ENCODE measurements at places on chromosomes 3 and 15.

DNA sequence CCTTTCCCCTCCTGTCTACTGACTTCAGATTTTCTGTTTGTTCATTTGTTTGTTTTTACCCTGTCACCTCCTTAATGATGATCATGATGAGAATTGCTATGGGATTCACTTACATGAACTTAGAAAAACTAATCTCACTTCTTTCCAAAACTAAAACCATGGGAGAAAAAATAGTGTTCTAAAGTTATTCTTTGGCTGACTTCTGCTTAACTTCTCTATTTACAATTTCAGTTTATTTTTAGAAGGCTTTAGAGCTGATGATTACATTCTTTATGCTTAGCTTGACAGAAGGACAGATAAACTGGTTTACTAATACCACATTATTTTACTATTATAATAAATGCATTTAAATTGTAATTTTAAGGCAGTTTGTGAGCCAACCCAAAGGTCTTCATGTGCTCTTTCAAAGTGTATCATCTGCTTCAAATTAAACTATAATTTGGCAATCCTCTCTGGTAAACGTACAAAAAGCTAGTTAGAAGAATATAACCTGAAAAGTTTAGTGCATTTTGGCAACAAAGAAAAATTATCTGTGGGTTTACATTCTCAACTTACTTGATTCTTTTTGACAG, 676.8 kb upstream of the UBE2E2 start:
- no peak for DNase-seq

DNA sequence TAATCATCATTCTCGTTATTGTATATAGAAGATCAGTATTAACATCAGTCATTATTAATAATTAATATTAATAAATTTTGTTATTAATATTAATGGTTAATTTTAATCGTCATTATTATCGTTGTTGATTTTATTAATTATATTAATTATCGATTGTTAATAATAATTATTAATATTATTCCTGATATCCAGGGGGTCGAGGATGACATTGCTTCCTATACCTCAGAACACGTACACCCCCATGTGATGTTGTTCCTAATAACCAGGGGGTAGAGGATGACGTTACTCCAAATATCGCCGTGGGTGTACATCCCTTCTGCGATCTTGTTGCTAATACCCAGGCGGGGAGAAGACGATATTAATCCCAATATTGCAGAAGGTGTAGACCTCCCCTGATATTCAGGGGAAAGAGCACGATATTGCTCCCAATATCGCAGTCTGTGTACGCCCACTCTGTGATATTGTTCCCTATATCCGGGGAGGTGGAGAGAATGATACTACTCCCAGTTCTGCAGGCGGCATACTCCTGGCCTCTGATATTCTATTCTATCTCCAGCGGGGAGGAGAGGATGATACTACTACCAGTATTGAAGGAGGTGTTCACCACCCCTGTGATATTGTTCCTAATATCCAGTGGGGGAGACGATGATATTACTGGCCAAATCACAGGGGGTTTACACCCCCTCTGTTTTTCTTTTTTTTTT, 22.3 kb upstream of the BMF start:
- peak; percentile 45 for DNase-seq

- DNase-seq = no peak
These were observed 76.1 kb downstream of the REC114 start for GRCh38 chr15:73518876-73519733.

- no peak for DNase-seq
These were observed 5.0 kb upstream of the PDIA5 start for GRCh38 chr3:123061856-123062255.

GRCh38 chr3:27089645-27090044, 279.5 kb downstream of the NEK10 start:
- no peak for DNase-seq

DNA sequence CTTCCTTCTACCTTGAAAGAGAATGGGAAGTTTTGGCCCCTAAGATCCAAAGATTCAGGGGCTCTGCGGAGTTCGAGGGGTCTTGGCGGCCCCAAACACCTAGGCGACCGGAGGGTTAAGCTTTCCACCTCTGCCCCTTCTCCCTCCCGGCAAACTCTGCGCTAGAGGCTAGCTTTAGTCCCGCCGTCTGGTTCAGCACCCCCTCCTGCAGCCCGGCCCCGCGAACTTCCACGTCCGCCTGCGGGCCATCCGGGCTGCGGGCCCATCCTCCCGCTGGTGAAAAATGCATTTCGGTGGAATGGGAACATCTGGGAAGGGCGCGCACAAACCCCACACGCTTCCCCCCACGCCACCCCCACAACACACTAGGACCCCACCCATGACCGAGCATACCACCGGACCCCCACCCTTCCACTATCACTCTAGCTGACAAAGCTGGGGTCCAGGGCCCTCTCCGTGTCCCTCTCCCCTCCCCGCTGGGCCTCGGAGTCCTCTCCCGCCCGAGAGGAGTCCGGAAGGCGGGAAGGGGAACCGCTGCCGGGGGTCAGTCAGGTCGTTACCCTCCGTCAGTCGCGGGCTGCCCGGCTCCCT, 1.0 kb downstream of the SHOX2 start:
- DNase-seq = no peak

DNA sequence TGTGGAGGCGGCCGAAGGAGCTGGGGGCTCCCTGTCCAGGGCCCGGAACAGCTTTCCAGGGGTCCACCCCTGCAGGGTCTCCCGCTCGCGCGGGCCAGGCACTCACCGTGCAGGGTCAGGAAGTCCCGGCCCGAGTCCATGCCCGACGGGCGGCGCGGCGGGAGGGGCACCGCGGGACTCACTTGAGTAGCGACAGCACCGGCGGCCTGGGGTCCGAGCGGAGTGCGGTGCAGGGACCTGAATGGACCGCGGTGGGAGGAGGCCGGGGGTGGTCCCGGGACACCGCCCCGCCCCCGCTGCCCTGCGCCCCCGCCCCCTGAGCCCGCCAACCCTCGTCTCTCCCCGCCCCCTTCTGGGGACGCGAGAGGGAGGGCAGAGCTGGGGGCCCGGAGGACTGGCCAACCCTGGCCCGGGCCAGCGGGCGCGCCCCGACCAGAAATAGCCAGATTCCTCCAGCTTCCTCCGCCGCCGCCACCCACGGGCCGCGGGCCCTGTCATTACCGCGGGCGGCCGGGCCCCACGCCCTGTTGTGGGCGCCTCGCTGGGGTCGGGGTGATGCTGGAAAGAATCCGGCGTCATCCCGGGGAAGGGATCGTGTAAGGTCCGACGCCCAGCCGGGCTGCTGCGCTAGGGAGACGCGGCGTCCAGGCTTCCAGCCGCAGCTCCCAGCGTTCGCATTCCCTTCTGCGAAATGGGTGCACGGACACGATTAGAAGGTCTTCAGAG, at the start of gene PLCD1:
PLCD1 (minus strand) TSS at position 243 of the 726 bp plus-strand sequence; CDS start at position 140, 103 bp downstream.
- no peak for DNase-seq

GRCh38 chr3:123582315-123582714, 2.5 kb downstream of the HACD2 start:
- DNase-seq = no peak

GRCh38 chr3:195164573-195165264, 106.2 kb downstream of the XXYLT1 start:
- no peak for DNase-seq

DNA sequence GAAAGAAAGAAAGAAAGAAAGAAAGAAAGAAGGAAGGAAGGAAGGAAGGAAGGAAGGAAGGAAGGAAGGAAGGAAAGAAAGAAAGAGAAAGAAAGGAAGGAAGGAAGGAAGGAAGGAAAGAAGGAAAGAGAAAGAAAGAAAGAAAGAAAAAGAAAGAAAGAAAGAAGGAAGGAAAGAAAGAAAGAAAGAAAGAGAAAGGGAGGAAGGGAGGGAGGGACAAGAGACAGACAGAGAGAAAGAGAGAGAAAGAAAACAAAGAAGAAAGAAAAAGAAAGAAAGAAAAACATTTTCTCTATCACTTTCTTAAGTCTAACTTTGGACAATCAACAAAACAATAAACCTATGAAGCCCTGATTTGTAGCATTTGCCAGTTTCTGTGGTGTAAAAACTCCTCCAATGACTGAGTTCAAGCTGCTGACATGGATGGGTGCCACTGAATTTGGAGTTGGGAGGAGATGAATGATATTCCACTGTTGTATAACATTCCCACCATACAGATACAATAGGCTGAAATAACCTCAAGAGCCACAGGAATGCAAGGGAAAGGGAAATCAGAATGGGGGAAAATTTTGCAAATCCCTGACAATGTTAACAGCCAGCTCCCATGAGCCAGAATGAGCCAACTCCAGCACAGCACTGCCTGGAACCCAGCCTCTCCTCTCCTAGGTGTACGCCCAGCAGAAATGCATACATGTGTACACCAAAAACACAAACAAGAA, 15.0 kb upstream of the RTP3 start:
- DNase-seq = no peak

GRCh38 chr3:42826141-42826540, 16.9 kb downstream of the ACKR2 start:
- no peak for DNase-seq

- DNase-seq = no peak
These were observed 428.0 kb downstream of the RAP2B start for GRCh38 chr3:153590051-153590450.

DNA sequence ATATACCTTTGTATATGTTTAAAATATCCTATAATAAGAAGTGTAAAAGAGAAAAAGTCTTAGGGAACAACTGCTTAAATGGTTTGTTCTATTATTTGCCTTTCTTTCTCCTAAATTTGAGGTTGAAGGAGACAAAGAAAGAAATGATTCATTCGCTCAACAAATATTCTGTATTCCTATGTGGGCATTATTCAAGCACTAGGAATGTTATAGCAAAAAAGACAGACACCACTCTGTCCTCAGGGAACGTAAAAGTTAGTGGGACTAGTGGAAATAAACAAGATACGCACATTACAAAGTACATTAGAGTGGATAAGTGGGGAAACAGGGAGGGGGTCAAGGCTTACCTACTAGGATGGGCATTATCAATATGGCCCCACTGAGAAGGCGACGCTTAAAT, 332.2 kb downstream of the LPP start:
- no peak for DNase-seq

GRCh38 chr15:34233614-34234013, 8.8 kb downstream of the EMC4 start:
- DNase-seq = no peak

DNA sequence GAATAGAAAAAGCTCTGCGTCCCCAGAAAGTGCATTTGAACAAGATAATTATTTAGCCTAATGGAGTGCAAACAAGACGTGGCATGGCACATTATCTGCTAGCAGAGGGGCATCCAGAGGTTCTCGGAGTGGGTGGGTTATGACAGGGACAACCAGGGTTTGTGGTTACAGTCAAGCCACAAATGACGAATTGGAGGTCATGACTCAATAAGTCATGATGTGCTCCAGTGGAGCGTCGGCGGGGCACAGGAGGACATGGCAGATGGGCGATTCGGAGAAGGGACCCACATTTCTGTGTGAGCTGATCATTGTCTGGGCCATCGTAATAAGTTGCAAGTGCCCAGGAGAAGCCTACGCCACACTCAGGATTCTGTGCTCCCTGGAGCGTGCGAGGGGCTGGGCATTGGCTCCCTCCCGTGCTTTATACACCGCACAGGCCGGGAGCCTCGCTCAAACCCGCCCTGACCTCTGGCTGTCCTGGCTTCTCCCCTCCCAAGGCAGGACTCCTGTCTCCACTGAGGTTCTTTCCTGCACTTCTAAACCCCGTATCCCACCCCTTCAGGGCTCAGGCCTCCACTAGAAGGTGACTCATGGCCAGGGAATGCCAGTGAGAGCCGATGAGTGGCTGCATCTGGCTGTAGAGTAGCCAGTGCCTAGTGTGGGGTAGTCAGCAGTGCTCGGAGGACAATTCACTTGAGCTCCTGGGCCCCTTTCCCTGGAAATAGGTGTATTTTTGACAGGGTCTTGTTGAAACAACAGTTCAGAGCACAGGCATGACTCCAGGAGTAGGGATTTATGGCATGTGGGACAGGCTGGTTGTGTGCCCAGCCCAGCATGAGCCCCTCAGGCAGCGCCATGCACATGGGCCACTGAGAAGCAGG, 67.4 kb downstream of the GRIP2 start:
- DNase-seq = peak; percentile 17

DNA sequence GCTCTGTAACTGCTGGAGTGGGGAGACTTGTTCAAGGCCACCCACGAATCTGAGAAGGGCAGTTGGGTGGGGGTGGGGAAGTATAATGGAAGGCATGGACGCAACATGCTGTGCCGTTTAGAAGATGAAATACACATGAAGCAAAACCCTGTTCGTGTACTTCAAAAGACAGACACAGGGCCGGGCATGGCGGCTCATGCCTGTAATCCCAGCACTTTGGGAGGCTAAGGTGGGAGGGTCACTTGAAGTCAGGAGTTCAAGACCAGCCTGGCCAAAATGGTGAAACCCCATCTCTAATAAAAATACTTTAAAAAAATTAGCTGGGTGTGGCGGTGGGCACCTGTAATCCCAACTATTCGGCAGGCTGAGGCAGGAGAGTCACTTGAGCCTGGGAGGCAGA, 36.9 kb upstream of the SFMBT1 start:
- DNase-seq = no peak

GRCh38 chr3:152176998-152177397, 91.7 kb upstream of the MBNL1 start:
- DNase-seq = no peak

DNA sequence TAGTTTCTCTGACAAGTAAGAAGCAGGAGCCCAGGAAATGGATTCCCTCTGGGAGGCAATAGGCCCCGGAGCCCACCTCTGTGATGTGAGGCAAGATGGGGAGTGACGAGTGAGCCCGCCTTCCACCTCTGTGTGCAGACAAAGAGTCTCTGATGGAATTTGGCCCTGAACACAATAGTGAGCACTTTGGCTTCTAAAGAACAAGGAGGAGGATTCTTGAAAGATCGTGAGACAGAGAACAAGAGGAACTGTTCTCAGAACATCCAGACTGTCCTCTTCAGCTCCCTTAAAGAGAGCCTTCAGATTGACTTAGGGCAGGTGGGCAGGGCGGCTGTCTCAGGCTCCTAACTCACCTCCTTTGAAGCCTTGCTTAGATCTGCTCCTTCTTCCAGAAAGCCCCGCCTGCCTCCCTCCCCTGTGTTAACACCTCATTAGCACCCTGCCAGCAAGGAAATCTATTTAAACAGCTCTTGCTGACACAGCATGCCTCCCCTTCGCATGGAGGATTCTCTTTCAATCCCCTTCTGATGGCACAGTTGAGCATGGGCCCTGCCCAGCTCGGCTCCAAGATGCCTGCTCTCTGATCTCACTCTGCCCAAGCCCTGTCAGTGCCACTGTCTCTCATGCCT, 430.3 kb downstream of the NTRK3 start:
- no peak for DNase-seq

- DNase-seq = no peak
These were observed 10.3 kb downstream of the SKIL start for GRCh38 chr3:170367797-170368196.

DNA sequence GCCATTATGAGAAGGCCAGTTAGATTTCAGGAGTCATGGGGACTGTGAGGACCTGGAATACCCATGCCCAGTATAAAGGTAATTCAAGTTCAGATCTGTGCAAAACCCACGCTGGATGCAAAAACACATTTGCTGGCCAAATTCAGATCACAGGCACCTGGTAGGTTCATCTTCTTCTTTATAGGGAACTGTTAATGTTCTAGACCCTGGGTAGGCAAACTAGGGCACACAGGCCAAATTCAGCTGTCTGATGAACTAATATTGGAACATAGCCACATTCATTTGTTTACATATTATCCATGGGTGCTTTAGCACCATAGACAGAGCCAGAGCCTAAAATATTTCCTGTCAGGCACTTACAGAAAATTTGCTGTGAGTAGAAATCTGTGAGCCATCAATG, 241.4 kb downstream of the PTPRG start:
- DNase-seq = no peak
